ENCODE measurements at places on chromosomes 5 and 9.

DNA sequence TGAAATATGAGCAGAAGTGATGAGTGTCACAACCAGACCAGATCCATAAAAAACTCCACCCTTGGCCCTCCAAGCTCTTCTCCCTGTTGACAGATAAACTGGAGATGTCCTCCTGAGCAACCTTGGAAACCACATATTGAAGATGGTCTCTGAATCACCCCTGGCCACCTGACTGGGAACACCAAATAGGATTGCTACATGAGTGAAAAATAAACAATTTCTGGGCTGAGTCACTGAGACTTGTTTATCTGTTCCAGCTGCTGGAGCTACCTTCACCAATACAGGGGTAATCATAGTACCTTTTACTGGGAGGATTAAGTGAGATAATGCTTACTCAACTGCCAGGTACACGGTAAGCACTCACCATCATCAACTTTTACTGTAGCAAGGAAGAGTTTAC lies 53.3 kb downstream of the PCA3 start:
- no peak for DNase-seq

DNA sequence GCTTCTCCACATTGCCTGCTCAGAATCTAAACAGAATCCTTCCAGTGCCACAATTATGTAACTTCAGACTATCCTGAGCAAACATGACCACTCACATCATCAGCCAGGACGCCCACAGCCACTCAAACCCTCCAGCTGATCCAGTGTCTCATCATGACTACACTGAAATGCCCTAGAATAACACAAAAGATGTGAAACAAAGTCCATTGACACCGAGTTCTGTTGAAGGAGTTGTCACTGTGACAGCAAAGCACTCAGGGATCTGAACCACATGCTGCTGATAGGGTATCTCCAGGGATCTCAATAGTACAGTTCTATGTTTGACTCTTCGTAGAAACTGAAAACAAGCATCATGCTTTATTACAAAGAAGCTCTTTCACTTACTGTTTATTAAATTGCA lies 150.2 kb downstream of the GABBR2 start:
- no peak for DNase-seq

DNA sequence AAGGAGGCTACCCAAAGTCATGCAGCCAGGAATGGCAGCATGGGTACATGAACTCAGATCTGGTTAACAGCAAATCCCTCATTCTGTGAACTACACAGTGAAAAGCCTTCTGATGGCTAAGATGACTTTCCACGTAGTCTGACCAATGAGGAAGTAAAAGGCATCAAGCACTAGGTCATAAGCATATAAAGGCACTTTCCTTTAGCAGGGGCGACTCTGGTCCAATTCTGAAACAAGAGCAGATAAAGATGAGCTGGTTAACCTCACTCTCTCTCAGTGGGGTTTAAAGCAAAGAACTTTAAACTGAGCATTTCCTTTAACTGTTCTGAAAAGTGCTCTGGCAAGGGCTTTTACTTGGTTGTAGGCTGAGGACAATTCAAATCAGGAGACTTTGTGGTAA lies 21.1 kb downstream of the PSMB7 start:
- no peak for DNase-seq

DNA sequence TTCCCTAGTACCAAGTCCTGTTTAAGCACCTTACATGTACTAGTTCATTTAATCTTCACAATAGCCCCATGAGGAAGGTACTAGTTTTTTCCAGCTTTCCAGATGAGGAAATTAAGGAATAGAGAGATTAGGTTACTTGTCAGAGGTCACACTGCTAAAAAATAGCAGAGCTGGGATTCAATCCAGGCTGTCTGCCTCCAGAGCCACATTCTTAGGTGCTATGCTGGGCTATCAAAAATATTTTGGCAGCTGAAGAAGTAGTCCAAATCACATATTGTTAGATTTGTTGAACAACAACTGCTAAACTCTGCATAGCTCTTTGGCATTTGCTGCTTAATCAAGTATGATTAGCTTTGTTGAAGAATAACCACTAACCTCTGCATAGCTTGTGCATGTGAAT lies 591.5 kb upstream of the KLF4 start:
- DNase-seq = no peak

- no peak for DNase-seq
Observed at GRCh38 chr9:37210737-37211523, 90.6 kb downstream of the ZCCHC7 start.

DNA sequence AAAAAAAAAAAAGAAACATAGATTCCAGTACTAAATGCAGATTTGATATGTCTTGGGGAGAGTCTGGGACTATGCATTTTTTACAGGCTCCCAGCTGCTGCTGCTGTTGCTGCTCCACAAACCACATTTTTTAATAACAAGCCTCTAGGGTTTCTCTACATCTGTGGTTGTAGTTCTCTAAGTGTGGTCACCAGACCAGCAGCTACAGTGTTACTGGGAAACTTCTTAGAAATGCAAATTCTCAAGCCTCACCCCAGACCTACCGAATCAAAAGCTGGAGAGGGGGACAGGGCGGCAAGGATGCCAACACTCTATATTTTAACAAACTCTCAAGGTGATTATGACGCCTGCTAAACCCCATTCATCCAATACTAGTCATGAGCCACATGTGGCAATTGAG lies 293.4 kb upstream of the PTGER4 start:
- no peak for DNase-seq

- no peak for DNase-seq
Observed at GRCh38 chr5:665541-665955, 27.6 kb downstream of the TPPP start.

GRCh38 chr5:96745844-96746531 lies 61.8 kb downstream of the ERAP1 start:
- no peak for DNase-seq

DNA sequence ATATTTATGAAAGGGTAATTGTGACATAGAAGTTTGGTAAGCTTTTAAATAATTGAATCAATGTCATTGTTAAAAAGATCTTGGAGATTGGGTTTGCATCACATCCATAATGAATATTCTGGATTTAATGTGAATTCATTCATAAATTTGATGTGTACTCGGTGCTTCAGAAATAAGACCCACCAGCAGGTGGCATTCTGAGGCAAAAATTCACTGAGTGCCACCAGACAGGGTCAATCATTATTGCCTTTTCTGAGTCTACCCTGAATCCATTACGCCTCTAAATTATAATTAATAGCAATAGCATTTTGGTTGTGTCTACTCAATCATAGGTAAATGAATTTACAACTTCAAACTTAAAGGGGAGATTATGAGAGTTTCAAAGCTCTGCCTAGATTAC lies 1.0 kb downstream of the TRPC7 start:
- DNase-seq = no peak

- DNase-seq = no peak
Observed at GRCh38 chr5:91020065-91020800, 362.9 kb downstream of the ARRDC3 start.

- DNase-seq = no peak
Observed at GRCh38 chr5:169291877-169292276, 9.1 kb downstream of the SLIT3 start.

DNA sequence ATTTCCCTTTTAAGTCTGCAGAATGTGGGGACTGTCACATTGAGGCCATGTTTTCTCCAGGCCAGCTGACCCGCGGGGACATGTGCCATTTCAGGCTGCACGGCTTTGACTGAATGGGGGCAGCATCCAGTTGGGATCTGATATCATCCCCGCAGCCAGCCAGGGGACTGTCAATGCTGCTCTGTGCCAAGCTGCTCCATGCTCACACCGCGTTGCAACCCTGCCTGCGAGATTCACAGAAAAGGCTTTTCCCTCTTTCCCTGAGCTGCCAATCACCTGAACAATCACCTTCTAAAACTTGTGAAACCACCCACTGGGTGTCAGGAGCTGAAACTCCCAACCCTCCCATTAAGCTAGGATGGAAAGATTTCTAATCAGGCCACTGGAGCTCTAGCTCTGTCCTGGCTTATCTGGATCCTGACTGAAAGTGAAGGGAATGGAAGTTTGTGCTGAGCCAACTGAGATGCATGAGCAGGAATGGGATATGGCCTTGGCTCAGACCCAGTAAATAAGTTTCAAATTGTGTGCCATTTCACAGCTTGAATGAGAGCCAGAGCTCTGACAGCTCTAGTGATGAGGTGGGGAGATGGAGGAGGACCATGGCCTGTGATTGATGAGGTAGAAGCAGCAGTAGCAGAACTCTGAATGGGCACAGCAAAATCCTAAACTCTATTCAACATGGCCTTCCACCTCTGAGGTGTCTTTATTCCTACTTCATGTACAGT lies 34.5 kb upstream of the ZNF366 start:
- DNase-seq = no peak

GRCh38 chr5:151121665-151122064 lies 35.9 kb downstream of the ANXA6 start:
- no peak for DNase-seq

DNA sequence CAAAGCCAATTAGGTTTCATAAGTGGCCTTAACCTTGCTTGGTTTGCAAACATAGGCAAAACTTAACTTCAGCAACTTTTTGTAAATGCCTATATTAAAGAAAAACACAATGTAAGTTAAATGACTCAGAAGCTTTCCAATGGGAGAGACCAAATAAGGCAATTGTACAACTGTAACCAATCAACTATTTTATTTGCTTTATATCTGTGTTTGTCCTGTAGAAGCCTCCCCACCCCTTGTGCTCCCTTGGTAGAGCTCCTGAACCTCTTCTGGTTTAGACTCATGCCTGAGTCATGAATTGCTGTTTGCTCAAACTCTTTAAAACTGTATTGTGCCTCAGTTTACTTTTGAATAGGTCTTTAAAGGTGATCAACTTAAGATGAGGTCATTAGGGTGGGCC lies 3.0 kb upstream of the C1QTNF3 start:
- DNase-seq = no peak

DNA sequence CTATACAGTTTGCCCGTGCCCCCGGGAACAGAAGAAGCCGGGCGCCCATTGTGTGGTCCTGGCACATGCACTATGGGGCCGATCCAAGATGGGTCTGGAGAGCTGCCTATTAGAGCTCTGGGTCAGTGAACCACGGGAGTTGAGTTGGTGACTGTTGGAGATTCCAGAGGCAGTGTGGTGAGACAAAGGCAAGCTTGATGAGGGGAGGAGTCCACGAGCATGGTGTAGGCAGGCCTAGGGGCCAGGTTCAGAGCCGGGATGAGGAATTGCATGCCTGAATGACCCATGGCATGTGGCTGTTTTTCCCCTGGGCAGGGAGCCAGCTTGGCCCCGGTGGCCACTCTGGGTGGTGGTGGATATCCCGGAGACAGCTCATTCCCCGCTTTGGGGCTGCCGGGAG lies 84.4 kb upstream of the STC2 start:
- no peak for DNase-seq

- no peak for DNase-seq
Observed at GRCh38 chr5:107296572-107296971, 374.2 kb downstream of the EFNA5 start.

DNA sequence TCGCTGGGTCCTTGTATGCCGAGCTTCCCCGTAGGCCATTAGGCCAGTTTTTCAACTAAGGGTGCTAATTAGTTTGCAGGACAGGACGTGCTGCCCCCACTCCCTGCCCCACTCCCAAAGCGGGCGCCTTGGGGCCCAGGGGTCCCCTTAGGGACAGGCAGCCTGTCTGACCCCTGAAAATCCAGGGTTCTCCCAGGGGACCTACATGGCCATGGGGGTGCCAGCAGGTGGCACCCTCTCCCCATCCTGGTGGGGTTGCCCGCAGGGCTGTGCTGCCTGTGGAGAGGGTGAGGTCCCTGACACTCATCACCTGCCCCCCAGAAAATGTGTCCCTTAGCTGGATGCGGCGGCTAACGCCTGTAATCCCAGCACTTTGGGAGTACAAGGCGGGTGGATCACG lies 8.5 kb upstream of the CCDC187 start:
- DNase-seq = no peak

- DNase-seq = peak; percentile 30
Observed at GRCh38 chr5:88509403-88509802, 240.8 kb upstream of the TMEM161B start.

GRCh38 chr9:79623799-79624721 lies 52.3 kb downstream of the TLE4 start:
- DNase-seq = no peak

GRCh38 chr9:31700252-31701045 lies 684.0 kb upstream of the ACO1 start:
- no peak for DNase-seq

GRCh38 chr9:135760465-135760864 lies 58.5 kb downstream of the KCNT1 start:
- no peak for DNase-seq

DNA sequence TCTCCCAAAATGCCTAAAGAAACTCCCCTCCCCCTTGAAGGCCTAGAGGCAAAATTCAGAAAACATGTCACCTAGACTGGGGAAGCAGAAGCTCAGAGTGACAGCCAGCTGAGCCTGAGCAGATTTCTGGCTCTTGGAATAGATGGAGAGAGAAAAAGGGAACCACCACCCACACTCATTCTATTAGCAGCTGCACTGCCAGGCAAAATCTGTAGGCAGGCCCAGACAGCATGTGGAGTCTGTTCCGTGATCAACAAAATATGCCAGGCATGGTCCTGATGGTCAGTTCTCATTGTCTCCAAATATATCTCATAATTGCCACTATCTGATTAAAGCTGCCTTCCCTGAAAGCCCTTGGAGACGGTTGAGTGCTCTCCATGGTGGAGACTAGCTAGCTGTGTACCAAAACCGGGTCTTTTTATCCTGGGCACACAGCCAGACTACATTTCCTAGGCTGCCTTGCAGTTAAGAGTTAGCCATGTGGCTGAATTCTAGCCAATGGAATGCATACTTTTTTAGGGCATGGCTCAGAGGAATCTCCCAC lies 131.7 kb upstream of the GPR151 start:
- DNase-seq = peak; percentile 76

- no peak for DNase-seq
Observed at GRCh38 chr5:88045931-88046461, 222.6 kb downstream of the TMEM161B start.

- DNase-seq = no peak
Observed at GRCh38 chr9:74865177-74865576, 22.5 kb downstream of the TRPM6 start.

GRCh38 chr5:156741516-156741915 lies 108.6 kb upstream of the PPP1R2B start:
- no peak for DNase-seq

- no peak for DNase-seq
Observed at GRCh38 chr5:109805883-109806282, 116.2 kb downstream of the MAN2A1 start.

- DNase-seq = no peak
Observed at GRCh38 chr5:173435447-173435846, 107.2 kb upstream of the STC2 start.

- no peak for DNase-seq
Observed at GRCh38 chr9:101158361-101158760, 129.8 kb downstream of the PLPPR1 start.

DNA sequence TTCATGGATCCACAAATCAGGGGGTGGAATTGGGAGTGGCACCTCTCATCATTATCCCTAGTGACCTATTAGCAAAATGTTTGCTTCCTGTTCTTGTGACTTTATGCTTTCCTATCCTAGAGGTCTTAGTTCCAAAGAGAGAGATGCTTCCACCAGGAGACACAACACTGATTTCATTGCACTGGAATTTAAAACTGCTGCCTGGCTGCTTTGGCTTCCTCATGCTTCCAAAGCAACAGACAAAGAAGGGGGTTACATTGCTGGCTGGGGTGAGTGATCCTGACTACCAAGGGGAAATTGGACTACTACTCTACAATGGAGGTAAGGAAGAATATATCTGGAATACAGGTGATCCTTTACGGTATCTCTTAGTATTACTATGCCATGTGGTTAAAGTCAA lies 69.2 kb upstream of the SH3GL2 start:
- DNase-seq = no peak

Data from NCI-H524 treated with DMSO at 0.1 percent for 48 hours (cell line).